ENCODE measurements at places on chromosomes 7 and 10.

DNA sequence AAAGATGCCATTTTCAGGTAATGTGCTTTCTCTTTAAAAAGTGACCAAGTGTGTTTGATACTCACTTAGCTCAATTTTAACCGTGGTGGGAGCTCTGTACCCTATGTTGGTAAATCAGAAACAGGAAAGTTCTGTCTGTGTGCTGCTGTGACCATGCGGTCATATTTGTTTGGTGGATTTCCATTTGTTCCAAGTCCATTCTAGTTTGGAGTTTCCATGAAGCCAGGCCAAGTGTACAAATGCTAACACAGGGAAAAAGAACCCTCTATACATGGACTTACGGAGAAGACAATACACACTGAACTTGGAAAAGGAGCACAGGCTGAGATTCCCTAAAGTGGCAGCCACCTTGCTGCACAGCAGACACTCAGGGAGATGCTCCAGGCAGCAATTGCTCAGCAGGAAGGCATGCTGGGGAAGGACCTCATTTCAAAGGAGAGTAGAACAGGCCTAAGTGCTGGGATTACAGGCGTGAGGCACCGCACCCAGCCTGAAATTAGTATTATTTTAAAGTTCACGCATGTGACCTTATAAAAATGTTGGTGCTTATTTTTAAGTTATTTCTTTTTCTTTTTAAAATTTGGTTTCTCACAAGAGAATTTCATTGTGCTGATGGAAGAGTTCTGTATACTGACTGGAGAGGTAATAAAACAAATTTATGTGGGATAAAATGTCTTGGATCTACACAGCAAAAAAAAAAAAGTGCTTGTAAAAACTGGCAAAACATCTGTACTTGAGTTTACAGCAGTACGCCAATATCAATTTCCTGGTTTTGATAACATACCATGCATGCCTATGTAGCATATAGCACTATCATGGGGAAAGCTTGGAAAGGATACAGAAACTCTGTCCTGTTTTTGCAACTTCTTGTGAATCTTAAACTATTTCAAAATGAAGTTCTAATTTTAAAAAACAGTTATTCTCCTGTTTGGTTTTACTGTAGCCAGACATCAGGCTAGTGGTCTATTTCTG lies 436.2 kb downstream of the KCNMA1 start:
- DNase-seq, result no peak

DNA sequence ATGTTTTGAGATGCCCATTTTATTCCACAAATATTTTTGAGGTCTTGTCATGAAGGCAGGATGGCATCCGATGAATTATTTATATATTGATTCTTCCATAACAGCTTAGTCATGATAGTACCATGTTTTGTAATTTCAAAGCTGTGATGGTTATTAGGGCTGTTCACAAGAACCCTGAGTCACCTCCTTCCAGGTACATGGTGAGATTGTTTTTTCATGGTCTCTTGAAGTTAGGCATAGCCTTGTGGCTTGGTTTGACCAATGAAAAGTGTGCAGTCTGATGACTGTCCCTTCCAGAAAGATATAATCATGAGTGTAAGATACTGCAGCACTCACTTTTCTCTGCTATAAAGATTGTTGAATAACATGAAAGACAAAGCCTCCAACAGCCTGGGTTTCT lies 274.8 kb downstream of the FGFR2 start:
- no peak for DNase-seq

- no peak for DNase-seq
These were observed 9.4 kb upstream of the HK1 start for GRCh38 chr10:69268761-69269416.

GRCh38 chr7:31058122-31058521 lies 6.0 kb downstream of the ADCYAP1R1 start:
- no peak for DNase-seq

DNA sequence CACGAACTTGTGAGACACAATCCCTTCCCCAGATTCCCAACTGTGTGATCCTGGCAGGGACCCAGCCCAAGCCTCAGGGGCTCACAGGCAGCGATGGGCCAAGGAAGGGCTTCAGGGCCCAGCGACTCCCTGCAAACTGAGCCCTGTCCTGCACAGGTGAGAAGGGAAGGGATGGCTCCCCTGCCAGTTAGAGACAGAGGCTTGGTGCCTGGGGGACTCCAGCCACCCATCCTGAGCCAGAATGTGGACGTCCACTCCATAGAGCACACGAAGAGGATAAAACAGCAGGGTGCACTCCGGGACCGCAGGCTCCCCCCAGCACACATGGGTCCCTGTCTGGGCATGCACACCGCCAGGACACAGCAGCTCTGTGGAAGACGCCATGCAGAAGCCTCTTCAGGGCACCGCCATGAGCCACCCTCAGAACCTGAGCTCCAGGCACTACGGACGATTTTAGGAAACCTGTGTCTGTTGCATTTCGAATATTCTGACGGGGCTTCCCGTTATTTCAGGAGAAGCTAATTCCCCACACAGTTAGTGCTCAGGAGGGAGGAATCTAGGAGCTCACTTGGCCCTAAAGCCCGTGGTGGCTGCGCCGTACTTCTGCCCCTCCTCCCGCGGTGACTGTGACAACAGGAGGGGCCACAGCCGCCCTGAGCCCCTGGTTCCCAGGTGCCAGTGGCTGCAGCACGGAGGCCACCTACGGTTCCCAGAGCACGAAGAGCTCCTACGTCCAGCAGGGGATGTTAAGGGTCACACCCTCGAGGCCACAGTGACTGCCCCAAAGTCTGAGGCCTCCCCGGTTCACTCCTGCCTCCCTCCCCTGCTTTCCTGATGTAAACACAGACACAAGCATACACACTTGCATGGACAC lies 326.0 kb downstream of the PTPRN2 start:
- no peak for DNase-seq

GRCh38 chr7:142168746-142169145 lies 57.2 kb downstream of the MGAM2 start:
- no peak for DNase-seq

- no peak for DNase-seq
These were observed 8.7 kb downstream of the SLC18A2 start for GRCh38 chr10:117249493-117250093.
